ENCODE measurements at places on chromosomes 7 and 10.
A peak's percentile ranks its signal among the peaks of the same experiment; 100 is the strongest.

DNA sequence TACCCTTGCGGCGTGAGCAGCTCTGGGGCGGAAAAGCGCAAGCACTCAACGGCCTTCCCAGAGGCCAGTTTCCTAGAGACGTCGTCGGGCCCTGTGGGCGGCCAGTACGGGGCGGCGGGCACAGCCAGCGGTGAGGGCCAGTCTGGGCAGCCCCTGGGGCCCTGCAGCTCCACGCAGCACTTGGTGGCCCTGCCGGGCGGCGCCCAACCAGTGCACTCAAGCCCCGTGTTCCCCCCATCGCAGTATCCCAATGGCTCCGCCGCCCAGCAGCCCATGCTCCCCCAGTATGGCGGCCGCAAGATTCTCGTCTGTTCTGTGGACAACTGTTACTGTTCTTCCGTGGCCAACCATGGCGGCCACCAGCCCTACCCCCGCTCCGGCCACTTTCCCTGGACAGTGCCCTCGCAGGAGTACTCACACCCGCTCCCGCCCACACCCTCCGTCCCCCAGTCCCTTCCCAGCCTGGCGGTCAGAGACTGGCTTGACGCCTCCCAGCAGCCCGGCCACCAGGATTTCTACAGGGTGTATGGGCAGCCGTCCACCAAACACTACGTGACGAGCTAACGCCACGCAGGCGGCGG is 12.6 kb downstream of the TRIM8 start:
- no peak for DNase-seq

DNA sequence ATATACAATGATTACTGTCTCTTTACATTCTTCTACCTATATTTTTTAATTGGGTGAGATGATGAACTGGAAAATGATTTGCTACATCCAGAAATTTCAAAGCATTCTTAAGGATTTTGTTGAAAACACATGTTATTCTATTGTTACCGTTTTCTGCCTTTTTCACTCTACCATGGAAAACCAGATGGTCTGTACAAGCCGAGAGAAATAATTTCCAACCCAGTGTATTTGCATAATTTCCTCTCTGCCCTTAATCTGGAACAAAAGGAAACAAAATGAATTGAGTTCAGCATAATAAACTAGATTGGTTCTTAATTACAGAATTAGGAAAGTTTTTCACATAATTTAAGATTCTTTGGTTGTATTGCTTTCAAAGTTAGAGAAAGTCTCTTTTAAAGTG is 211.2 kb downstream of the CACNB2 start:
- DNase-seq = no peak

GRCh38 chr7:134710511-134710853 is 63.8 kb downstream of the BPGM start:
- no peak for DNase-seq

DNA sequence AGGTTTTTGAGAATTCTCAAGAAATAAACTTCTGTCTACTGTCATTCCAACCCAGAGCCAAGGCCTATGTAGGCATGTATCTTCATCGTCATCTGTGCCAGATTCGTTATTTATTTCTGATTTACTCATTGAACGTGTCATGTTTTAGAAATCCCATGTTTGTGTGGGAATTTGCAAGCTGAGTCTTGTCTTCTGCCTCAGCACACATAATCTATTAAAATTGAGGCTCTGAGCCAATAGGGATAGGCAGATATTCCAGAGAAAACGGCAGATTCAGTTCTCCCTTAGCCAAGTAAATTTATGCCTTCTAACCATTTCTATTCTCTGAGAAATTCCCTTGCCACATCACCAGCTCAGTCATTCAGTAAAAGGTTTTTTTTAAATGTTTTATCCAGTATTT is 444.6 kb downstream of the REEP3 start:
- DNase-seq = no peak

- DNase-seq = peak; percentile 14
Measured at GRCh38 chr10:70255329-70256299, 22.4 kb upstream of the PPA1 start.

DNA sequence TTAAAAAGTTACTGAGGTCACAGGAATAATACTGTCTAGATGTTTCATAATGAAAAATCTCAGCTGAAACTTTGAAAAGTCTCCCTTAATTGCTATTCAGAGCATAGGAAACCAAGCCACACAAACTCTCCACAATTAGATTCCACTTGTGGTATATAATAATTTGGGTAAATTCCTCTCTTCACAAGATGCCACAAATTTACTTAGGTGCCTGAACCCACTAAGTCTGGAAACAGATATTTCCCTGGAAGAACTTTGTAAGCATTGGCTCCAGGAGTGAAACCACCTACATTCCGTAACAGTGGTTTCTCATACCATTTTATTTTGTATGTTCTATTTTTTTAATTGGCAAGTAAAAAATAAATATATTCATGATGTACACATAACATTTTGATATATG is 493.4 kb downstream of the SEMA3D start:
- DNase-seq = no peak

GRCh38 chr7:86708031-86708680 is 64.4 kb downstream of the GRM3 start:
- no peak for DNase-seq

DNA sequence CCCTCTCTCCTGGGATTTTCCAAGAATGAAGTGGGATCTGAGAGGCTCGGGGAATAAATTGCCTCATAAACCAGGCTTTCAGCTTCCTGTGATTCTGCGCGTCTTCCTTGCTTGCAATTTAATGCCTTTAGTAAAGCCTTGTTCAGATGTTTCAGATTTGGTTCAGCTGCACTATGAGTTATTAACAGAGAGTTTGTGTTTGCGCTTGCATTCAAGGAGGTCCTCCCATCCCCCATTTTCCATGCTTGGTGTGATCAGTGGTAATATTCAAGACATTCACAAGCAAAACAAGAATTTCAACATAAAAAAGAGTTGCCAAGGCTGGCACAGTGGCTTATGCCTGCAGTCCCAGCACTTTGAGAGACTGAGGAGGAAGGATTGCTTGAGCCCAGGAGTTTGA is 1068.9 kb downstream of the TYW1 start:
- DNase-seq = no peak

DNA sequence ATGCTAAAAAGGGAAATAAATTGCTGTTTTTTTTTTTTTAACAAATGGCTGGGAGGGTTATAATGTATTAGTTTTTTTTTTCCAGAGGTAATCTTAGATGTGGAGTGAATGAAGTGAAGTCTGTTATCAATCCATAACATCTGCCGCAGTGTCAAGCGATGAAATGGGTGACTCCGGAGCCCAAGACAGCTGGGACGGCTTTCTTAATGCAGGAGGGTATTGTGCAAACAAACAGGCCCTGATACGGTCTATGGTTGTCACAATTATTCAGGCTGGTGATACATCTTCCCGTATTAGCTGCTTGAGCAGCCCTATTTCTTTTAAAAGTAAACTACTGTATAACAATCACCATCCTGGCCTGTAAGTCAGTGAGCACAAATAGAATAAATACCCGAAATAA is 1231.2 kb downstream of the GATA3 start:
- no peak for DNase-seq

GRCh38 chr10:8898745-8899330 is 844.4 kb downstream of the GATA3 start:
- DNase-seq = no peak

DNA sequence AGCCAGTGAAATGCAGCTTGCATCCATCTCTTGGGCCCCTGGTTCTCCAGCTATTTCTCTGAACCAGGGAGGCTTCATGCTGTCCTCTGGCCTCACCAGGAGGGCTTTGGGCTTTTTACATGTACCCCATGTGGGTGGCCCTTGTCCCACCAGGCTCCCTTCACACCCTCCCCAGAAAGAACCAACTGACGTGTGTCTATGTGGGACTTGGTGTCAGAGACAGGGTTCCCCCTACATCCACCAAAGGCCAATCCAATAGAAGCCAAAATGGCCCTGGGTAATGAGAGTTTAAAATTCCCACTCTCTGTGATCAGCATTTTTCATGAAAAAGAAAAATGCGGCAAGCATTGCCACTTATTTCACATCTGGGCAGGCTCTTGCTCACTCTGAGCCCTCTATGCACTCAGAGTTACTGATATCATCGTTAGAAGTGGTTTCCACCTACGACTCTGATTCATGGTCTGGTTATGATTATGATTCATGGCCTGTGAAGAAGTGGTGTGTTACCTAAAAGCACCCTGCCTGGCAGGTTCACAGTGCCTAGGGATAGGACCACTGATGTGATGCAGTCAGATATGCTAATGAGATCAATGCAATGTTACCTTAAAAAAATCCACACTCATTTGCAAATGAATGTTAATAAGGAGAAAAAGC is 133.5 kb downstream of the BUB3 start:
- DNase-seq = peak; percentile 76

DNA sequence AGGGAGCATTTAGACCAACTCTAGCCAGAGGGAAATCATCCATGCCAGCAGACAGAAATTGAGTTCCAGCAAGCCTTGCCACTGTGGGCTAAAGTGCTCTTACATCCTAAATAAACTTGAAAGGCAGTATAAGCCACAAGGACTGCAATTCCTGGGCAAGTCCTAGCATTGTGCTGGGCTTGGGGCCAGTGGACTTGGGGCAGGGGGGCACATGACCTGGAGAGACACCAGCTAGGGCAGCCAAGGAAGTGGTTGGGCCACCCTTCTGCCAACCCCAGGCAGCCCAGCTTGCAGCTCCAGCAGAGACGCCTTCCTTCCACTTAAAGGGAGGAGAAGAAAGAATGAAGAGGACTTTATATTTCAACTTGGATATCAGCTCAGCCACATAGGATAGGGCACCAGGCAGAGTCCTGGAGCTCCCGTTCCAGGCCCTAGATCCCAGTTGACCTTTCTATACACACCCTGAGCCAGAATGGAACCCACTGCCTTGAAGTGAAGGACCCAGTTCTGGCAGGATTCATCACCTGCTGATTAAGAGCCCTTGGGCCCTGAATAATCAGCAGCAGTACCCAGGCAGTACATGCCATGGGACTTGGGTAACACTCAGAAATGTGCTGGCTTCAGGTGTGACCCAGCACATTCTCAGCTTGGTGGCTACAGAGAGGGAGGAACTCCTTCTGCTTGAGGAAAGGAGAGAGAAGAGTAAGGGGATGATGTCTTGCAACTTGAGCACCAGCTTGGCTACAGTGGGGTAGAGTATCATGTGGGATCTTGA is 153.0 kb downstream of the GNAI1 start:
- no peak for DNase-seq

GRCh38 chr7:122849957-122850328 is 36.3 kb downstream of the CADPS2 start:
- DNase-seq = no peak

- no peak for DNase-seq
Measured at GRCh38 chr10:133117036-133117687, 29.4 kb downstream of the ADGRA1 start.

- DNase-seq = peak; percentile 27
Measured at GRCh38 chr10:72690071-72690755, 1.7 kb upstream of the MCU start.

DNA sequence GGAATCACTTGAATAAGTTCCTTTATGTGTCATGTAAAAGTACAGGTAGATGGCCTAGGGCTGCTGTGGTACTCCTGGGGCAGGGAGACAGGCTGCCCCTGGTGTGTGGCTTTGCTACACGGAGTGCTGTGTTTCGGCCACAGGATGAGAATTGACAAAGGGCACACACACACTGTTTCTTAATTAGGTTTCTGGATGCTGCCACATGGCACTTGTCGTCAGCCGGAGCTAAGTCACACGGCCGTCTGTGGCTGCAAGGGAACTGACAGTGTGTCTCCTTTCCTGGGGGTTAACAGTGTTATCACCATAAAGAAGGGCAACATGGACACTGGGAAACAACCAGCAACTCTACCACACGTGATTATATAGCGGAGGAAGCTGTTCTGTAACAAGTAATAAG is 55.7 kb upstream of the CREB5 start:
- DNase-seq = no peak

- DNase-seq = no peak
Measured at GRCh38 chr7:54546081-54546985, 4.2 kb downstream of the VSTM2A start.

DNA sequence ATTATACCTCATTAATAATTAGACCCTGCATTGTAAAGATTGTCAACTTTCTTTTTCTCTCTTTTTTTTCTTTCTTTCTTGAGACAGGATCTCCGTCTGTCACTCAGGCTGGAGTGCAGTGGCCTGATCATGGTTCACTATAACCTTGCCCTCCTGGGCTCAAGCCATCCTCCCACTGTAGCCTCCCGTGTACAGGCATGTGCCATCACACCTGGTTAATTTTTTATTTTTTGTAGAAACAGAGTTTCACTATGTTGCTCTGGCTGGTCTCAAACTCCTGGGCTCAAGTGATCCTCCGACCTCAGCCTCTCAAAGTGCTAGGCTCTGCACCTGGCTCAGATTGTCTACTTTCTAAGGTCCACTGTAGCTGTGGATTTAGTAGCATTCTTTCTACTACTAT is 50.7 kb downstream of the MDFIC start:
- DNase-seq = no peak

DNA sequence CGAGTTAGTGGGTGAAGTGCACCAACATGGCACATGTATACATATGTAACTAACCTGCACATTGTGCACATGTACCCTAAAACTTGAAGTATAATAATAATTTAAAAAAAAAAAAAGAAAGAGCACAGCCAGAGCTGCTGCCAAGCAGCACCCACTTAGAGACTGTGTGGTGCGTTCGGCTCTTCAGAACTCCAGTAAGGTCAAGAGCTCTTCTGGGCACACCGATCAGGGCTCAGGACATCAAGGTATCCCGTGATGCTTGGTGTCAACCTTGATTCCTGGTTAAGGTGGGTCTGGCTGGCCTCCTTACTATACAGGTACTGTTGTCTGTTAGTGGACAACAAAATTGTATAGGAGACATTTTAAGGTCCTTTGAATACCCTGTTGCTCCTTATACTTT is 385.7 kb upstream of the AKR1E2 start:
- no peak for DNase-seq

GRCh38 chr10:97195706-97196222 is 10.0 kb upstream of the SLIT1 start:
- no peak for DNase-seq

DNA sequence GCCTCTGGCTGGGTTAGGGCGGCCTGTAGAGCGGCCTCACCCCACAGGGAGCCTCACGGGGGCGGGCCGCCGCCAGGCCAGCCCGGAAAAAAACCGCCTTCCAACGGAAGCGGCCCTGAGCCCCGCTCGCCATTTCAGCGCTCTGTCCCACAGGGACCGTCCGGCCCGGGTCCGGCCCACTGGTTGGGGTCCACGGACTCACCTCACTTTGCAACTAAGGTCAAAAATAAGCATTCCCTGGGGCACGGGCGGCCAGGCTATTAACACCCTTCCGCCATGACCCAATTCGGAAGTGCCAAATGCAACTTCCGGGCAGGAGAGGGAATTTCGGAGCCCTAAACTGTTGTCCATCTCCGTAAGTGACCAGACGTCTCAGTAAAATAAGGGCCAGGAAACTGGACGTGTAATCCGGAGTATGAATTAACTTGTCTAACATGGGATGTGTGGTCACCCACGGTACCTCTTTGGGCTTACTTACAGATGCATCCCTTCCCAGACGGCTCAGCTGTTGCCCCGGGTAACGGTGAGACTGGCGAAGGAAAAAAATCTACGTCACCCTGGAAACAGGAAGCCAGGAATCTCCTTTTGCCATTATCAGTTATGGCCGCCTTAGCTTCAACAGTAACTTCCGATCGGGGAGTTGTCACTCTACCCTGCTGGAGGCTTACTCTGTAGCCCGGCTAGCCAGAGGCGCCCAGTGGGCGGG is at the start of gene BBIP1:
Gene BBIP1, minus strand, starts transcription at position 538 of the 706 bp plus-strand sequence. CDS start 1,023 bp downstream, outside the sequence.
- peak; percentile 100 for DNase-seq

Measured in MCF 10A (cell line).